Aortic smooth muscle cell (primary cell): ENCODE measurements at places on chromosomes 13 and 19. TPM values are rescaled to one million over a fixed set of nuclear protein-coding genes. Genes with fewer than 3 reads are reported as not detected.

Gene MCEMP1
- total RNA-seq = not detected in 2 replicates

Gene IGLON5
- not detected in 2 replicates for total RNA-seq

Gene SIGLEC5
- not detected in 2 replicates for total RNA-seq

Gene KIR2DL1
- not detected in 2 replicates for total RNA-seq

Gene TEAD2
- 13.7 and 16.0 TPM in 2 replicates for total RNA-seq

Gene MYADM
- total RNA-seq = 8.6 and 16.4 TPM in 2 replicates

Gene TUBGCP3
- total RNA-seq = 16.9 TPM in 2 replicates

Gene FFAR1
- not detected in 2 replicates for total RNA-seq
